ENCODE measurements at places on chromosomes 5 and 9. TPM values are rescaled to one million over a fixed set of nuclear protein-coding genes. Genes with fewer than 3 reads are reported as not detected.

CCDC192 gene
- not detected for polyA plus RNA-seq

OR1Q1 gene
- polyA plus RNA-seq: not detected

GIN1 gene
- polyA plus RNA-seq: 17.5 TPM

GOLM1 gene
- polyA plus RNA-seq: 76.8 TPM

CDH6 gene
- polyA plus RNA-seq: 2.1 TPM

SLC6A3 gene
- polyA plus RNA-seq: 0.77 TPM

CCDC152 gene
- polyA plus RNA-seq: 1.5 TPM

BTNL8 gene
- not detected for polyA plus RNA-seq

TLN1 gene
- 9.0 TPM for polyA plus RNA-seq

RNF208 gene
- polyA plus RNA-seq: 1.5 TPM

GTF2H2 gene
- 32.5 TPM for polyA plus RNA-seq

GADD45G gene
- 161 TPM for polyA plus RNA-seq

C1QTNF2 gene
- not detected for polyA plus RNA-seq

GZMA gene
- not detected for polyA plus RNA-seq

C1QTNF3 gene
- 33.1 TPM for polyA plus RNA-seq

GFI1B gene
- not detected for polyA plus RNA-seq

IER5L gene
- polyA plus RNA-seq: 20.8 TPM

ADRA1B gene
- 1.1 TPM for polyA plus RNA-seq

DRD1 gene
- polyA plus RNA-seq: 0.72 TPM

BARHL1 gene
- not detected for polyA plus RNA-seq

SLC34A1 gene
- not detected for polyA plus RNA-seq

LCN15 gene
- polyA plus RNA-seq: not detected

KCNV2 gene
- polyA plus RNA-seq: not detected

PAX5 gene
- not detected for polyA plus RNA-seq

GABBR2 gene
- polyA plus RNA-seq: 8.7 TPM

SHB gene
- polyA plus RNA-seq: 17.5 TPM

SCAMP1 gene
- polyA plus RNA-seq: 156 TPM

TRMT10B gene
- polyA plus RNA-seq: 11.2 TPM

PDZD2 gene
- 4.0 TPM for polyA plus RNA-seq

ABLIM3 gene
- 15.3 TPM for polyA plus RNA-seq

MCIDAS gene
- not detected for polyA plus RNA-seq

CCDC183 gene
- polyA plus RNA-seq: 8.8 TPM

CARD6 gene
- 0.06 TPM for polyA plus RNA-seq

WNT8A gene
- polyA plus RNA-seq: 0.26 TPM

ANKRD20A1 gene
- 0.46 TPM for polyA plus RNA-seq

SPATA31D4 gene
- polyA plus RNA-seq: not detected

RABEPK gene
- 58.2 TPM for polyA plus RNA-seq

Measured in neural cell (in vitro differentiated cells).